ENCODE measurements at places on chromosomes 3 and 15.

GRCh38 chr3:146542978-146543377 is 1.4 kb downstream of the PLSCR1 start:
- no peak for DNase-seq

DNA sequence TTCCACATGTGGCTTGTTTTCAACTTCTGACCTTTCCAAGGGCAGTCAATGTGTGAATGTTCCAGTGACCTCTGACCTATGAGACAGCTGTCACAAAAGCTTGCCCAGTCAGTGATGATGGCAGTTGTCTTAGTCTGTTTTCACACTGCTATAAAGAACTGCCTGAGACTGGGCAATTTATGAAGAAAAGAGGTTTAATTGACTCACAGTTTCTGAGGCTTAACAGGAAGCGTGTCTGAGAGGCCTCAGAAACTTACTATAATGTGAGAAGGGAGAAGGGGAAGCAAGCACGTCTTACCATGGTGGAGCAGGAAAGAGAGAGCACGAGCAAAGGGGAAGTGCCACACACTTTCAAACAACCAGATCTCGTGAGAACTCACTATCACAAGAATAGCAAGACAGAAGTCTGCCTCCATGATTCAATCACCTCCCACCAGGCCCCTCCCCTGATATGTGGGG is 95.6 kb downstream of the ECT2 start:
- DNase-seq = no peak

- no peak for DNase-seq
Observed at GRCh38 chr15:98330258-98330657, 318.1 kb upstream of the IGF1R start.

DNA sequence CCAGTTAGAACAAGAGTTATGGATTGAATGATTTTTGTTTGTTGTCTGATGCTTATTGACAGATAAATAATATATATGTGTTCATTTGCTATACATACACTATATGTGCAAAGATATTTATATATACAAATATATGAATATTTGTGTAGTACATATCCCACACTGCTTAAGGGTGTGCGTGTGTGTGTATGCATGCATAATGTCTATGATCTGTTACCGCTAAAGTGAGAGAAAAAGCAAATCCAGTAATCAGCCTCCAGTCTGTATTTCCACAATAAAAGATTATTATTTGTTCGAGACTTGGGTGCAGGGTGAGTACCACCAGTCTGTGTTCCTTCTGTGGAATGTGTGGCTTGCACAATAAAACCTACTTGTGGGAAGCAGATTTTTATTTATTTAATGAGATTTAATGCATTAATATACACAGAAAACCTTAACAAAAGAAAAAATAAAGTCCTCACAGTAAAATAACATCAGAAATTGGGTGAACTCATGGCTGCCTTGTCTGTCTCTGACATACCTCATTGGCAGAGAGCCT is 366.0 kb upstream of the TBL1XR1 start:
- no peak for DNase-seq

- DNase-seq = no peak
Observed at GRCh38 chr3:183253528-183254486, 754 bp downstream of the B3GNT5 start.

- DNase-seq = no peak
Observed at GRCh38 chr3:189606774-189607173, 24.4 kb upstream of the TP63 start.

GRCh38 chr3:122857019-122857418 is 62.1 kb downstream of the SLC49A4 start:
- no peak for DNase-seq

DNA sequence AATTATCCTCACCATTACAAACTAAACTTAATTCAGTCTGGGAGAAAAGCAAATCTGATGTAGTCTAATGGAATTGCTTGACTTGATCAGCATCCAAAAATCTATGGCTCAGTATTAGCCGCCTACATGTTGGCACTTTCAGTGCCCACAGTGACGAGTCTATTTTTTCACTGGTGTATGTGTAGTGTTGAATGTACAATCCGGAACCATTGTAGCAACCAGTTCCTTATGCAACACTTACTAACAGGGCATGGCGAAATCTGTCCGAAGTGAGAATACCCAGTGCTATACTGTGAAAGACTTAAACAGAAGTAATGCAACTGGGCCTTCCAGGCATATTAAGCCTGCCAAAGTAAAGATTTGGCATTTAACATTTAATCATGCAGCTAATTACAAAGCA is 18.6 kb downstream of the LRRN1 start:
- DNase-seq = no peak

- DNase-seq = no peak
Observed at GRCh38 chr3:24135280-24135679, 190.2 kb downstream of the NR1D2 start.

DNA sequence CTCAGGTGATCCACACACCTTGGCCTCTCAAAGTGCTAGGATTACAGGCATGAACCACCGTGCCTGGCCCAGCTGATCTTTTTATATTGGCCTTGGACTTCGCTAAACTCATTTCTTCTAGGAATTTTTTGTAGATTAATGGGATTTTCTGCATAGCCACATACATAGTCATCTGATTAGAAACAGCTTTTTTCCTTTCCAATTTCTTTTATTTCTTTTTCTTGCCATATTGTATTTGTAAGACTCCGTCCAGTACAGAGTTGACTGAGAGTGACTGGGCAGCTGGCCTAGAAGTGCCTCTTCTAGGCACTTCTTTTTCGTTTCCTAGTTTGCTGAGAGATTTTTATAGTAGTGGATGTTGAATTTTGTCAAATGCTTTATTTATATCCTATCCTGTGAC is 37.4 kb downstream of the ARIH1 start:
- DNase-seq = no peak

DNA sequence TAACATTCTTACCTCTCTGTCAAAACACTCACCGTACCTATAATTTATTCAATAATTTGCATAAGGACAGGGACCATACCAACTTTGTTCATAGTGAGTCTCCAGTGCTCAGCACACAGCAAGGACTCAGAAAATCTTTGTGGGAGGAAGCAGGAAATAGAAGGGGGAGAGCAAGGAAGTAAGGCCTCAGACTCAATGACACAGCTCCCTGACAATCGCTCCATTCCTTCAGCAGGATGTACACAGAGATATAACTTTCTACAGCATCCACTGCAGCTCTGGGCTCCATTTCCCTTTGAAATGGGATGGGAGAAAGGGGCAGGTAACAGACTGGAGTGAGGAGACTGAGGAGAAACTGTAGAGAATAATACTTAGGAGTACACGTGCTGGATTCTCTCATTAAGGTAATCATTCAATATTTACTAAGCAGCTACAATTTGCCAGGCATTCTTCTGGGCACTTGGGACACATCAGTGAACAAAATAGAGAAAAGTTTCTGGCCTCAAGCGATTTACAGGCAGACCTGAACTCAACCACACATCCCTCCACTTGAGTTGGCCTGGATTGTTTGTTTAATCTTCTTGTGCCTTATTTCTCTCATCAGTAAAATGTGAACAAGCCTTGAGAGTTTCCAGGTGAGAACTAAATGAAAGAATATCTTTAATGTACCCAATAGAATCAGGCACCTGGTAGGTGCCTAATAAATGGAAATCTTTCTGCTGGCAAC is 330.3 kb upstream of the THBS1 start:
- no peak for DNase-seq

GRCh38 chr3:110933821-110934426 is 137.7 kb upstream of the NECTIN3 start:
- no peak for DNase-seq

GRCh38 chr3:119357190-119357589 is 63.0 kb downstream of the ARHGAP31 start:
- no peak for DNase-seq

DNA sequence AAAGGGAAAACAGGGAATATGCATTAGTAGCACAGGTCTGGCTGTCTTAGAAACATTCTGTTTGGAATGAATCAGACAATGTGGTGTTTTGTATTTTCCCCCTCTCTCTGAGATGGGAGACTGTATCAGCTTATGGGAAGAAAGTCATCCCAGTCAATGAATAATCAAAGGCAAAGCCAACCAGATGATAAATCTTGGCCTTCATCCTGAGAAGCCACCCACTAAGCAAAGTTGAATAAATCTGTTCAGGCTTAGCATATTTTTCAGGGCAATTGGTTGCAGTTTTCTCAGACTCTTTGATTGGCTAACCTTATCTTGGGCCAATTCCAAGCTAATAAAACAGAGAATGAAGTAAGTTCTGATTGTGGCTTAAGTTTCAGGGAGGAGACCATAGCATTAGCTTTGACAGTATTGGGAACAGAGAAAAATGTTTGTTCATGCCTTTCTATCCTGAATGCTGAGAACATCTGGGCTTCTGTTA is 63.6 kb upstream of the ARL8B start:
- no peak for DNase-seq

GRCh38 chr3:114857299-114857701 is 289.8 kb downstream of the ZBTB20 start:
- no peak for DNase-seq

DNA sequence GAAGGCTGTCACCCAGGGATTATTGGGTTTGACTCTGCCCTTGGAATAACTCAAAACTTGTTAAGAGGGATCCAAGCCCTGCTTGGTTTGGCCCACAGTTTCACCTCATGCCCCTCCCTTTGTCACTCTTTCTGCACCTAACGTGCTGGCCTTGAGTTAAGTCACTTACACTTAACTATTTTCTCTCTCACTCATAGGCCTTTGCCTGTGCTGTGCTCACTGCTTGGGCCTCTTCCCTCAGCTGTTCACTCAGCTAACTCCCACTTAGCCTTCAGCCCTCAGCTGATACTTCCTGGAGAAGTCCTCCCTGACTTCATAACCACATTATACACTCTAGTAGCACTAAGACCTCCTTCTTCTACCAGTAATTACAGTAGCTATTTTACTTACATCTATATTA is 133.3 kb downstream of the CMSS1 start:
- no peak for DNase-seq

- no peak for DNase-seq
Observed at GRCh38 chr3:100274361-100274760, 13.6 kb downstream of the TBC1D23 start.

GRCh38 chr15:73851689-73852088 is 21.7 kb upstream of the TBC1D21 start:
- no peak for DNase-seq

- DNase-seq = no peak
Observed at GRCh38 chr3:174191380-174191779, 667.8 kb upstream of the NAALADL2 start.

- no peak for DNase-seq
Observed at GRCh38 chr3:187507905-187508304, 139.7 kb downstream of the RTP4 start.

Measured in stimulated activated CD8-positive, alpha-beta memory T cell treated with anti-CD3 and anti-CD28 coated beads, Interleukin-2, amount 100 ng/mL, for 1 hour (primary cell).